ENCODE measurements at places on chromosomes 2 and 18. TPM values are rescaled to one million over a fixed set of nuclear protein-coding genes. Genes with fewer than 3 reads are reported as not detected.
A peak's percentile ranks its signal among the peaks of the same experiment; 100 is the strongest.

- no peak for DNase-seq
Observed at GRCh38 chr18:76991021-76991688, 141.4 kb downstream of the MBP start.

CLEC4F gene
- total RNA-seq: 0.18 TPM

DNA sequence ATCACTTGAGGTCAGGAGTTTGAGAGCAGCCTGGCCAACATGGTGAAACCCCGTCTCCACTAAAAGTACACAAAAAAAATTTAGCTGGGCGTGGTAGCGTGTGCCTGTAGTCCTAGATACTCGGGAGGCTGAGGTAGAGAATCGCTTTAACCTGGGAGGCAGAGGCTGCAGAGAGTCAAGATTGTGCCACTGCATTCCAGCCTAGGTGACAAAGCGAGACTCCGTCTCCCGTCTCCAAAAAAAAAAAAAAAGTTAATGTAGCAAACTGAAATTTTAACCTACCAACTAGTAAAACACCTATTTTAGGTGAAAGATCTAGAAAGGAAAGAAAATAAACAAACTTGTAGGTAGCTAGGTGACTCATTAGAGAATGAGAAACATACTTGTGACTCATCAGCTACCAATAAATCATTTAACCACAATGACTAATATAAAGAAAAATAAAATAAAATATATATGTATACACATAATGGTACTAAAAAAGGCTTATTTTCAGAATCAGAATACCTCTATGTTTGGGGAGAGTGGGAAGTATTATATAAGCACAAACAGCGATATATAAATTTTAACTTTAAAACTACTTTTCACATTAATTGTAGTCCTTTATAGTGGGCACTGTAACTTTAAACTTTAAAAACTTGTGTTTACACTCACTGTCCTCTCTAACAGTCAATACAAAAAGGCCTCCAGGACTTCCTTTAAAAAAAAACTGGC is 36.6 kb downstream of the DARS1 start:
- no peak for DNase-seq

GRCh38 chr2:100759901-100760300 is 60.0 kb upstream of the NPAS2 start:
- no peak for DNase-seq

- DNase-seq: no peak
Observed at GRCh38 chr2:29767606-29768335, 153.6 kb downstream of the ALK start.

GRCh38 chr2:98530114-98530513 is 78.2 kb downstream of the COA5 start:
- no peak for DNase-seq

- no peak for DNase-seq
Observed at GRCh38 chr2:175135862-175136261, 32.1 kb downstream of the ATF2 start.

KIAA2012 gene
- not detected for total RNA-seq

GRCh38 chr2:230714136-230714480 is 1.5 kb downstream of the CAB39 start:
- DNase-seq: peak; percentile 6

DNA sequence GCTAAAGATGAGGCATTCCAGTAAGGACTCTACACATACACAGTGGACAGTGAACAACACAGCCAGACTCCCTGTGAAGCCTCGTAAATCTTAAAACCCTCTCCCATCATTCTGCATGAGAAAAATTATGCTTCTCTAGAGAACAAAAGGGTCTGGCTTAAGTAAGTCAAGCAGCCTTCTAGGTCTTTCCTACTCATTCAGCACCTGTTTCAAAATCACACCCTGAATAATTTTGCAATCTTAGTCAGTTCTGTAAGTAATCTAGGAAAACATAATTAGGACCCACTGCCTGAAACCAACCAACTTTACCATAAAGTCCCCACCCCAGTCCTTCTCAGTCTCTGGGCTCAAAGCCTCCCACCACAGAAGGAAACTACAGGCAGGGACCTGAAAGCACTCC is 19.7 kb downstream of the IAH1 start:
- no peak for DNase-seq

NFATC1 gene
- 6.8 TPM for total RNA-seq

GRCh38 chr2:37415128-37415820 is 70.8 kb downstream of the QPCT start:
- no peak for DNase-seq

FBXO41 gene
- 11.1 TPM for total RNA-seq

GRCh38 chr2:62208758-62209114 is 12.8 kb downstream of the B3GNT2 start:
- DNase-seq: no peak

EGR4 gene
- total RNA-seq: not detected

- peak; percentile 70 for DNase-seq
Observed at GRCh38 chr2:241156971-241157441, 6.7 kb downstream of the PPP1R7 start.

- no peak for DNase-seq
Observed at GRCh38 chr2:197140045-197140444, 170.5 kb downstream of the ANKRD44 start.

FOXI3 gene
- total RNA-seq: not detected

- DNase-seq: no peak
Observed at GRCh38 chr2:150047620-150048222, 439.7 kb downstream of the RND3 start.

DNA sequence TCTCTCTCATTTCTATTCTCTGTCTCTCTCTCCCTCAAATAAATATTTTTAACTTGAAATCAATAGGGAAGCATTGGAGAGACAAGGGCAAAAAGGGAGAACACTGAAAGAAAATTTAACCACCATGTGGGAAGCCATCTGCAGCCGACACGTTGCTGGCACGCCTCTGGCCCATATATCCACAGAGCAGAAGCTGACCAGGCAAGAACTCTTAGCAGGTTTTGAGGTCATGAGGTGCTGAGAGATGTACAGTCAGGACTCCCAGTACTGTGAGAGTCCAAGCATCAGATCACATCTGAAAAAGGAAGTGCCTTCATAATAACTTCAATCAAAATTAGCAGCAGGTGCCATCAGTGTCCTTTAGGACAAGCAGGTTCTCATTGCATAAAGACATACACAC is 156.6 kb downstream of the AKAIN1 start:
- DNase-seq: peak; percentile 69

DNER gene
- not detected for total RNA-seq

- DNase-seq: no peak
Observed at GRCh38 chr18:23240609-23240930, 105.3 kb downstream of the CABLES1 start.

PIEZO2 gene
- total RNA-seq: not detected

GRCh38 chr2:175207741-175208438 is 26.4 kb upstream of the ATP5MC3 start:
- DNase-seq: peak; percentile 97

PLGLB1 gene
- 0.92 TPM for total RNA-seq

DNA sequence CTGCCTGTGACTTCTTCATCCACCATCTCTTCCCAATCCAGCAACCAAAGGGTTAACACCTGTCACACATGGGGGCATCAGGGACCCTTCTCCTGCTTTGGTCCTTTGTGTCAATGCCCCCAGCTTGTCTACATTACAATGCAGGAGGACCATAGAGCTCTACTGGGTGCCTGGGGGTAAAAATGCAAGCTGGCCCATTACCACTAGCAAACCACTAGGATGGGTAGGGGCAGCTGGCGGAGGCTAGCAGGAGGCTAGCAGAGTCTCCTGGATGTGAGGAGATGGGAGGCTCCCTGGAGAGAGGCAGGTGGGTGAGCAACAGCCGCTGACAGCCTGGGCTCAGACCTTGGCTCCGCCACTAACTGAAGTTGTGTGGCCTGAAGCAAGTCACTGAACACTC is 153.4 kb upstream of the SKOR2 start:
- no peak for DNase-seq

- DNase-seq: no peak
Observed at GRCh38 chr2:70557171-70557838, 3.7 kb upstream of the TGFA start.

ALK gene
- total RNA-seq: not detected

GRCh38 chr18:47970664-47971531 is 40.4 kb upstream of the SMAD2 start:
- DNase-seq: no peak

GRCh38 chr18:3610813-3611212 is 160.8 kb downstream of the TGIF1 start:
- DNase-seq: no peak
